ENCODE measurements at places on chromosomes 5 and 9. TPM values are rescaled to one million over a fixed set of nuclear protein-coding genes. Genes with fewer than 3 reads are reported as not detected.

GRCh38 chr5:90398726-90399125 lies 10.8 kb downstream of the CETN3 start:
- no peak for DNase-seq

GABBR2 gene
- 13.6 TPM for total RNA-seq

- peak; percentile 71 for DNase-seq
Observed at GRCh38 chr5:1004461-1005248, 3.9 kb upstream of the NKD2 start.

SLC28A3 gene
- total RNA-seq, result not detected

- no peak for DNase-seq
Observed at GRCh38 chr9:78972303-78972999, 599.3 kb upstream of the TLE4 start.

GRCh38 chr9:130745829-130746228 lies 52.2 kb downstream of the EXOSC2 start:
- DNase-seq, result no peak

DNA sequence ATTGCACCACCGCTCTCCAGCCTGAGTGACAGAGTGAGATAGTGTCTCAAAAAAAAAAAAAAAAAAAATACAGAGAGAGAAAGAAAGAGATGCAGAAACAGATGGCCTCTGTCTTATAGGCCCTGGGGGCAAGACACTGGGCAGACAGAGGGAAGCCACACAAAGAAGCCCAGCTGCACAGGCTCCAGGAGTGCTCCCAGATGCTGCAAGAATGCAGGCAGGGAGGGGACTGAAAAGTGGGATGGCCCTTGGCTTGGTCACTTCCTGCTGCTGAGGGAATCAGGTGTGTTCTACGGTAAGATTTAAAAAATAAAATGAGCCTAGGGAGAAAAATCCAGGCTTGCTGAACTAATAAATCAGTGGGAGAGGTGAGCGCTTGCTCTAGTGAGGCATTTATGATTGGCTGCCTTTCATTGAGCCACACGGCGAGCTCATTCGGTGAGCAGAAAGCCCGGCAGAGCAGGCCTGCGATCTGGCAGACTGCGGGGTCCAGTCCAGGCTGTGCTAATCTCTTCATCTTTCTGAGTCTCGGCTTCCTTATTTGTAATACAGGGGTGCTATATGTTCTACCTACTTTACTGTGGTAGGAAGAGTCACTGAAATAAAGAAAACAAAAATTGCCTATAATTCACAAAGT lies 80.6 kb downstream of the RAD23B start:
- no peak for DNase-seq

DNA sequence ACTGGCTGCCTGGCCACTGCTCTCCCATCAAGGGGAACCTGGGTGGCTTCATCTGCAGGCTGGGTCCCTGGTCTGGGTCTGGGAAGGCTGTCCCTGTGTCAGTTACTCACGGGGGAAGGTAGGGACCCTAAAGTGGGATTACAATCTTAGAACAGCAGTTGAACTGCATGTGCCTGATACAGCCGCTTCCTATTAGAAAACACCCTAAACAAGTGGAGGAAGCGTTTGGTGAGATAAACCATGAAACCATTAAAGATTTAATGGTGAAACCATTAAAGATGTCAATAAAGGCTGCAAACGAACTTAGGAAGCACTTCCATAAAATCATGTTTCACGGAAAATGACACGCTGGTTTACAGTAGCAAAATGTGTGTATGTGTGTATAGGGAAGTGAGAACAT lies 2.5 kb upstream of the GFI1B start:
- no peak for DNase-seq

C6 gene
- 15.0 TPM for total RNA-seq

PCDH12 gene
- 8.1 TPM for total RNA-seq

DNA sequence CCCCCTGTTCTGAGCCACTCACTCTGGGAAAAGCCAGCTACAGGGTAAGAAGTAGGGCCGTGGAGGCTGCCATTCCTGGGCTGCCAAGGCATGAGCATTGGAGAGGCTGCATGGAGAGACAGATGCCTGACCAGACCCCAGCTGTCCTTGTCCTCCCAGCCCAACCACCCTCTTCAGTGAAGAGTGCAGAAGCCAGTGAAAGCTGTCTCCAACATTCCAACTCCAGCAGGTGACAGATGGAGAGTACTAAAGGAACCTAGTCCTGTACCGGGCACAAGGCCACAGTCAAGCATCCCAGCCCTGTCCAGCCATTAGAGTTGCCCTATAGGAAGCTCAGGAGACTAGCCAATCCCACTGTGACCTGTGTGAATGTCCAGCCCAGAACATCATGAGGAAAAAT lies 165.1 kb downstream of the DIRAS2 start:
- DNase-seq, result no peak

RIOK2 gene
- 19.2 TPM for total RNA-seq

GRCh38 chr9:93391898-93392297 lies 59.6 kb upstream of the FAM120A start:
- no peak for DNase-seq

- no peak for DNase-seq
Observed at GRCh38 chr5:112691339-112691680, 46.4 kb upstream of the APC start.

PCDHGA12 gene
- total RNA-seq, result 13.5 TPM

DNA sequence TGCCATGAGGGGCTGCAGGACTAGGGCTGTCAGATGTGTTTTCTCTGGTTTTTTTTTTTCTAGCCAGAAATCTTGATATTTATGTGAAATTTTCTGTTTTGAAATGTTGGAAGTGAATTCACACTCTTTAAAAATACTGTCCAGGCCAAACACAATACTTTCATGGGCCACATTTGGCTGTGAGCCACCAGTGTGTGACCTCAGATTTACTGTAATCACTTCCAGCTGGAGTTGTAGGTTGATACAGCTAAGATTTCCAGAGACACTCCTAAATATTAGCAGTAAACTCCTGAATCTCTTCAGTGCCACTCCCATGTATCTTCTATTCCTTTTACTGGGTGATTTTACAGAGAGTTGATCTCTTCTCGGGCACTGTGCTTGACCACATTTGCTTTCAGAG lies 92.2 kb upstream of the CKMT2 start:
- DNase-seq, result no peak

Measured in thyroid gland (tissue), 4 donors.